ENCODE measurements at places on chromosomes 12 and 14. TPM values are rescaled to one million over a fixed set of nuclear protein-coding genes. Genes with fewer than 3 reads are reported as not detected.

KLRG1 gene
- total RNA-seq, result 0.32 TPM

DHRS4 gene
- total RNA-seq, result 29.2 TPM

RAPGEF3 gene
- total RNA-seq, result 8.1 TPM

C12orf56 gene
- total RNA-seq, result 0.44 TPM

FAM186B gene
- total RNA-seq, result 0.32 TPM

PPP1R1A gene
- not detected for total RNA-seq

WNT5B gene
- 23.8 TPM for total RNA-seq

ACOT6 gene
- not detected for total RNA-seq
